A673 (cell line): ENCODE measurements at places on chromosomes 2 and 18.
A peak's percentile ranks its signal among the peaks of the same experiment; 100 is the strongest.

DNA sequence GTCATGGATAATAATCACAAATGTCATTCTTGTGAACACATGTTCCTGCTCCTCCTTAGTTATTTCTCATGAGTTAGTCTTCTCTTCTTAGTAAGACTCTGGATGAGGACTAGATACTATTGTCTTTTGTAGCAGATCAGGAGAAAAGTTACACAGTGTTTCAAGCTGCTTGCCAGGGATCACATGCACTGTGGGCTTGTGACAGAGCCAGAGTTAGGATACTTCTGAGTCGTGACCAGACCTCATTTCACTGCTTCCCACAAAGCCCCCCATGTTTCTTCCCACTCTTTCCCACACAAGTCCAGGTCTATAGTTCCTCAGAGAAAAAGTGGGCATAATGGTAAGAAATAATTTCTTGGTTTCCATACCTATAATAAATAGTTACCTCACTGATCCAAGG is 80.2 kb upstream of the LRATD1 start:
- no peak for DNase-seq

GRCh38 chr2:112757265-112757664 is 7.1 kb downstream of the CKAP2L start:
- no peak for DNase-seq

GRCh38 chr2:172214252-172214651 is 111.6 kb upstream of the DLX2 start:
- DNase-seq: no peak

- DNase-seq: no peak
These were observed 165.2 kb upstream of the FOSL2 start for GRCh38 chr2:28227498-28227897.

GRCh38 chr2:36446294-36446693 is 90.7 kb downstream of the CRIM1 start:
- DNase-seq: no peak

- DNase-seq: no peak
These were observed 19.9 kb downstream of the TOGARAM2 start for GRCh38 chr2:29000956-29001355.

DNA sequence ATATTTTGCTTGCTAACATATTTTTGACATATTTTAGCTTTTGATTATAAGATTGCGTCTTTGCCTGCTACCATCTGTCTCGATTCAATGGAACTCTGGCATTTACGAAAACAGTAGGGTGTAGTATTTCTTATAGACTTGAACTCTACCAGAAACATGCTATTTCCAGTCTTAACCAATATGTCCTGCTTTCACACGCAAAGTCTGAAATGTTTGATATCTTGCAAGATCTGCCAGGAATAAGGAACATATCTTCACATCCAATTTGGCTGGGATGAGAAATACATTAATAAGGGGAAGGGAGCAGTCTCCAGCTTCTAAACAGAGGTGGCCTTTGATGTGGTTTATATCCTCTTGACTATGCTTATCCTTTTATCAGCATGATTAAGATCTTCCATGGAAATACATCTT is 299.4 kb downstream of the ZNF521 start:
- DNase-seq: no peak

DNA sequence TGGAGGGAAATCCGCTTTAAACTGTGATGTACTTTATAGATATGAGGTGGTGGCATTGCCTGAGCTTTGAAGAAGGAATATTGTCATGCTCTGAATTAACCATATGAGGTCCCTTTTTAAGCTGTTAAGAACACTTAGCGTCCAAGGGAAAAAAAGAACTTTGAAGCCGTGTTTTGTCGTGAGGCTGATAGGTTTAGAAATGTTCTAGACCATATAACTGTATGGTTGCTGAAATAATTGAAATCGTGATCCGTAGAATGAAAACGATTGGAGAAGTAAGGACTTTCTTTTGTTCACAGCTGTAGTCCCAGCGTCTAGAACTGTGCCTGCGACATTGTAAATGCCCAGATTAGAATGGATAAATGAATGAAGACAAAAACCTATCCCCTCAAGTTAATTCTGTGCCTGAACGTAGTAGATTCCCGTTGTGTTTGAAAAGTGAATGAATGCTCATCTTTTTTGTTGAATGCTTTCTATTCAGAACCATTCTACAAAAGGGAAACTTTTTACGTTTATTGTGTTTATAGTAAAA is 1.5 kb downstream of the SMCHD1 start:
- DNase-seq: peak; percentile 17

DNA sequence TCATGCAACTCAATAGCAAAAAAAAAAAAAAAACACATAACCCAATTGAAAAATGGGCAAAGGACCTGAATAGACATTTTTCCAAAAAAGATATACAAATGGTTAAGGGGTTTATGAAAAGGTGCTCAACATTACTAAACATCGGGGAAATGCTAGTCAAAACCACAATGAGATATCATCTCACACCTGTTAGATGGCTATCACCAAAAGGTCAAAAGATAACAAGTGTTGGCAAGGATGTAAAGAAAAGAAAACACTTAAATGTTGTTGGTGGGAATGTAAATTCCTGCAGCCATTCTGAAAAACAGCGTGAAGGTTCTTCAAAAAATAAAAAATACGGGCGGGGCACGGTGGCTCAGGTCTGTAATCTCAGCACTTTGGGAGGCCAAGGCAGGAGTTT is 112.4 kb upstream of the CAB39 start:
- no peak for DNase-seq

GRCh38 chr2:113872201-113872600 is 17.7 kb upstream of the ACTR3 start:
- no peak for DNase-seq

DNA sequence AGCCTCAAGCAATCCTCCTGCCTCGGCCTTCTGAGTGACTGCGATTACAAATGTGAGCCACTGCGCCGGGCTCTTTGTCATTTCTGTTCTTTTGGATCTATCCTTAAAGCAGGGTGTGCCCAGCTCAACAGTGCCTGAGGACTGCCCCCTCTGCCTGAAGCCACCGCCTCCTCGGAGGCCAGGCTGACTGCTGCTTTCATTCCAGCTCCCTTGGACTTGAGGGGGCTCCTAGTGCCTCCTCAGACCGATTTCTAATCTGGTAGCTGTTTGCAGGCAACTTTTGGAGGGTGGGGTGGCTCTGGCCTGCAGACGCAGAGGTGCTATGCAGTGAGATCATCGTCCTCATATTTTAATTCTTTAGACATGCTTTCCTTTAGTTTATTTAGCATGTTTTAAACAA is 35.9 kb upstream of the KLF11 start:
- no peak for DNase-seq
